Nephron progenitor cell (in vitro differentiated cells): ENCODE measurements at places on chromosomes 5 and 9.

- no peaks in the 10 kb centered on the region for H3K36me3 ChIP-seq
- DNase-seq: no peak
- H3K27me3 ChIP-seq: peaks cover 30% of the 10 kb centered on the region
- peaks cover under 1% of the 10 kb centered on the region for H3K4me1 ChIP-seq
Measured at GRCh38 chr9:99354104-99354503, 132.0 kb downstream of the SEC61B start.

DNA sequence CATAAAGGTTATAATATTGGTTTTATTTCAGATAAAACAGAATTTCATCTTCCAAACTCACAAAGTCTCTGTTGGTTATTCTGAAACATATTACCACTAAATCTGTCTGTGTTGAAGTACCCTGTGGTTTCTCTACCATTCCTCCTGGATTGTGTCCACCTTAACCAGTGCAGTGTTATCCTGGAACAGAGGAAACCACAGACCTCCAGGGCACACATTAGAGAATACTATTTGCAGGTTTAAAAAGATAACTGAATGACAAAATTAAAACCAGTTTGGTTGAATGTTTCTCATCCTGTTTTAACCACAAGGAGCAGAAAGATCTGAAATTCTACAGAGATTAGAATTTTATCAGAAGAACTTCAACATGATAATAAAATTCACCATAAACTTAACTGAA is 251.8 kb downstream of the CWC27 start:
- peaks cover 7% of the 10 kb centered on the region for H3K4me1 ChIP-seq
- H3K27ac ChIP-seq: no peak overlapping the region
- DNase-seq: no peak
- H3K36me3 ChIP-seq: no peaks in the 10 kb centered on the region
- no peaks in the 10 kb centered on the region for H3K27me3 ChIP-seq
- H3K4me3 ChIP-seq: no peak overlapping the region

- H3K4me1 ChIP-seq: peaks cover 9% of the 10 kb centered on the region
- H3K36me3 ChIP-seq: no peaks in the 10 kb centered on the region
- H3K27me3 ChIP-seq: peaks cover 3% of the 10 kb centered on the region
Measured at GRCh38 chr5:143629871-143630659, 181.9 kb upstream of the HMHB1 start.

DNA sequence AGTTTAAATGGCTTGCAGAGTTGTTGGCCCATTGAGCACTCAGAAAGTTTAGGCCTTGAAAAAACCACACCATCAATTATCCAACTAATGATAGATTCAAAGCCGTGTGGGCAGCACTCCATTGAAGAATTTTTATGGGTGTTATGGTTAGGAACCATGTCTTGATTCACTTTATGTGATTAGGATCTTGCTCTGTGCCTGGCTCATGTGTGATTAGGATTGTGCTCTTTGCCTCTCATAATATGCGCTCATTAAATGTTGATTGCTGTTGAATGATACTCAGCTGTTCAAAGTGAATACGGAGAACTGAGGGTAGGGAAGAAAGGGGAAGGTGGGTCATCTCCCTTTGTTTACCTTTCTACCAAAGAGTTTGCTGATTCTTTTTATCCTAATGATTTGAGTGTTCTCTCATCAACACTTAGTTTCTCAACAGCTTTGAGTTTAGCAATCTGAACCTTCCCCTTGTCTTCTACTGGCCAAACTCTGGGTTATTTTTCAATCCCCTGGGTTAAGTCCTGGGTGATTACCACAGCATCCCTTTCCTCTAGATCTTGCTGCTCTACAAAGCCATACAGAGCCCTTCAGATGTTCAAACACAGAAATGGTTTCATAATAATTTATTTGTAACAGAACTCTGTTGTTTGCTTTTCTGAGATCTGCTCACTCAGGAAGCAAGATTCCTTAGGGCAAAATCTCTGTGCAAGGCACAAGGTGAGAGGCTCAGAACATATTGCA is 668.8 kb upstream of the RGMB start:
- H3K27me3 ChIP-seq: no peaks in the 10 kb centered on the region
- no peak overlapping the region for H3K27ac ChIP-seq
- no peaks in the 10 kb centered on the region for H3K36me3 ChIP-seq
- H3K4me1 ChIP-seq: no peaks in the 10 kb centered on the region

GRCh38 chr5:14413331-14413750 is 168.3 kb upstream of the OTULINL start:
- peaks cover 50% of the 10 kb centered on the region for H3K4me1 ChIP-seq
- DNase-seq: no peak
- peaks cover 73% of the 10 kb centered on the region for H3K36me3 ChIP-seq
- peak overlapping the region; percentile 81 for H3K27ac ChIP-seq
- H3K27me3 ChIP-seq: peaks cover 3% of the 10 kb centered on the region

DNA sequence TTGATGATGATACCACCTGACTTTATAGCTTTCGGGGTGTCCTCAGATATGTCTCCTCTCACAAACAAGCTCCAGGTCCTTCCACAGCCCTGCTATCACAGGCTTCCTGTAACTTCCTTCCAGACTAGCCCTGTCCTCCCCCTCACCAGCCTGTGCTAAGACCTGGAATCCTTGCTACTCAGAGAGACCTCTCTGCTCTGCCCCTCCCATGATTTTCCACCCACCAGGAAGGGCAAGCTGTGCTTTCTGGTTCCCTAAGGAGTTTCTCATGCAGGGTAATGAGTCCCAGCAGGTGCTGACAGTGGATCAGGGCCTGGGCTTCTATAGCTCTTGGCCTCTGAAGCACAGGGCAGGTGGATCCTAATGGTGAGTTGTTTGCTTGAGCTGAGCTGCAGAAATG is 86.9 kb downstream of the AOPEP start:
- peak overlapping the region; percentile 3 for H3K27ac ChIP-seq
- H3K4me3 ChIP-seq: no peak overlapping the region
- H3K27me3 ChIP-seq: no peaks in the 10 kb centered on the region
- H3K36me3 ChIP-seq: peaks cover 43% of the 10 kb centered on the region

DNA sequence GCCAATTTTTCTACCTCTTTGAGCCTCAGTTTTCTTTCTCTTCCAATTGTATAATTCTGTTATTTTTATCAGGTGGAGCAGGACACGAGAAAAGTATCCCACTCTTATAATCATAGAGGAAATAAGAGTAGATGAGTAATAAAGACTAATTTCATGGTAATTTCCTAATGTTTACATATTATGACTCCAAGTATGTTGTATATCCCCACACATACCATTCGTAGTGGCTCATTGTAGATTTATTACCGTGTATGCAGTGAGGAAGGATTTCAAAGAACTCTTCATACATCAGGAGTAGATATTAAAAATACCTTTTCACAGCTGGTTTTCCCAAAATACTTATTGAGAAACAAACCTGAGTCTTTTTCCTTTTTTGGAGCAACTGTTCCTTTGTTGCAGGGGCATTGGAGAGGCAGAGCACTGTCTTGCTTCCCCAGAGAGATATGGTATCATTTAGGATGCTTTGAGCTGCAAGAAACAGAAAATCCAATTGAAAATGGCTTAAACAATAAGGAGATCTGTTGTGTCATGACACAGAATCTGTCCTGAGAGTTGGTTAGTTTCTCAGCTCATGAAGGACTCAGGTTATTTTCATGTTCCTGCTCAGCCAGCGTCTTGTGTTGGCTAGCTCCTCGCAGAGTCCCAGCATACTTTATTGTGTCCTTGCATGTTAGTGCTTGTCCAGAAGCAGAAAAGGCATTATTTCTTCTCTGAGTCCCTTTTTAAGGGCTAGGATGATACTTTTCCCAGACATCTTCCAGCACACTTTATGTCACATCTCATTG is 291.2 kb downstream of the ARHGAP26 start:
- peak overlapping the region; percentile 50 for H3K27ac ChIP-seq
- H3K4me1 ChIP-seq: peaks cover 89% of the 10 kb centered on the region
- DNase-seq: no peak
- H3K27me3 ChIP-seq: no peaks in the 10 kb centered on the region
- no peaks in the 10 kb centered on the region for H3K36me3 ChIP-seq
- no peak overlapping the region for H3K4me3 ChIP-seq

DNA sequence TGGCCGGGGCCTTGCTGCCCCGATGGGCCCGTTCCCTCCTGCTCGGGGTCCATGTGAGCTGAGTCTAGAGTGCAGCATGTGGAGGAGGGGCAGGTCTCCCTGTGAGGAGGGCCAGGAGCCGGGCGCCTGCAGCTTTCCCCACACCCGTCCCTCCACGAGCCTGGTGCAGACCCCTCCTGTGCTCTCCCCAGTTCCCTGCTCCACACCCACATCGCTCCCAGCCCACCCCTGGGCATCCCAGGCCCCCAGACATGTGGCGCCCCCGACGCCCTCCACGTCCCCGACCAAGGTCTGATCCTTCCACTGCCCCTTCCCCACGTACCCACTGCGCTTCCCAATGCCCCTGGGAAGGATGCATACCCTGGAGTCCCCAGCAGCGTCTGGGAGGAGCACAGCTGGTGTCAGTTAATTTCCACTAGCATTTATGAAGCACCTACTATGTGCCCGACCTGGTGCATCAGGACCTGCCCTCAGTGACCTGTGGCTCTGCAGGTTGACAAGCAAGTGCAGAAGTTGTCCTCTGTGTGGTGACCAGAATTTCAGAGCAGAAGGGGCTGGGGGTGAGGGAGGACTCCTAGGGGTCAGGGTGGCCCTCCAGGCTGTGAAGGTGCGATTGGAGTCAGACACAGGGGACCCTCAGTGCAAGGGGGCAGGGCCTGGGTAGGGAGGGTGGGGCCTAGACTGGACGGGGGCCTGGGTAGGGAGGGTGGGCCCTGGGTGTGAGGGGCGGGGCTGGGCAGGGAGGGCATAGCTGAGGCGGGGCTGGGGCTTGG is 10.8 kb upstream of the SLC6A18 start:
- peaks cover 10% of the 10 kb centered on the region for H3K27me3 ChIP-seq
- no peak overlapping the region for H3K27ac ChIP-seq
- no peak for DNase-seq
- peaks cover 15% of the 10 kb centered on the region for H3K4me1 ChIP-seq

- no peak overlapping the region for H3K4me3 ChIP-seq
- H3K27ac ChIP-seq: no peak overlapping the region
- DNase-seq: no peak
- peaks cover 14% of the 10 kb centered on the region for H3K27me3 ChIP-seq
- no peaks in the 10 kb centered on the region for H3K36me3 ChIP-seq
Measured at GRCh38 chr5:149172709-149173505, 31.6 kb downstream of the ABLIM3 start.

- H3K27me3 ChIP-seq: peaks cover 36% of the 10 kb centered on the region
- H3K4me3 ChIP-seq: peak overlapping the region; percentile 99
- H3K36me3 ChIP-seq: no peaks in the 10 kb centered on the region
- DNase-seq: peak; percentile 72
Measured at GRCh38 chr9:91422758-91423711, 597 bp downstream of the NFIL3 start.

GRCh38 chr5:89349246-89349980 is 466.4 kb upstream of the MEF2C start:
- no peaks in the 10 kb centered on the region for H3K36me3 ChIP-seq
- H3K27me3 ChIP-seq: no peaks in the 10 kb centered on the region
- no peak for DNase-seq
- peaks cover 9% of the 10 kb centered on the region for H3K4me1 ChIP-seq
- no peak overlapping the region for H3K27ac ChIP-seq

DNA sequence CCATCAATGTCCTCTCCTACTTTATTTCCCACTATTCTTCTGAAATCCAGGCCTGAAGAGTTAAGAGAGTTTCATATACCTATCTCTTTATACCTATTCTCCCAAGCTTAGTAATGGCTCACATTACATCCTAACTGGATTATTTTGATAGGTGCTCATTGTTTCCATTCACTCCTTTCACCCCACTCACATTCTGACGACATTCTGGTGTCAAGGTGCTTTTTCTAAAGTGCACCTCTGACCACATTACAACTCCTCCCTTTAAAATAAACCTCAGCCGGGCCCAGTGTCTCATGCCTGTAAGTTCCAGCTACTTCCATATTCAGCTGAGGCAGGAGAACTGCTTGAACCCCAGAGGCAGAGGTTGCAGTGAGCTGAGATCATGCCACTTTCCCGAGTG is 417.1 kb downstream of the BNC2 start:
- no peak for DNase-seq
- H3K27ac ChIP-seq: no peak overlapping the region
- H3K4me1 ChIP-seq: peaks cover 50% of the 10 kb centered on the region
- no peak overlapping the region for H3K4me3 ChIP-seq
- H3K27me3 ChIP-seq: no peaks in the 10 kb centered on the region

- H3K4me3 ChIP-seq: no peak overlapping the region
- peaks cover 2% of the 10 kb centered on the region for H3K27me3 ChIP-seq
- H3K36me3 ChIP-seq: no peaks in the 10 kb centered on the region
- DNase-seq: no peak
- no peak overlapping the region for H3K27ac ChIP-seq
Measured at GRCh38 chr9:123291736-123292135, 23.4 kb upstream of the STRBP start.
